Activated gamma-delta T cell treated with Interleukin-2 at 50 U/mL for 16 hours (primary cell): ENCODE measurements at places on chromosomes 7 and 10.

GRCh38 chr10:123284022-123284421 lies 129.8 kb downstream of the BUB3 start:
- no peak for DNase-seq

- no peak for DNase-seq
Observed at GRCh38 chr10:27779462-27780015, 33.9 kb upstream of the MKX start.

DNA sequence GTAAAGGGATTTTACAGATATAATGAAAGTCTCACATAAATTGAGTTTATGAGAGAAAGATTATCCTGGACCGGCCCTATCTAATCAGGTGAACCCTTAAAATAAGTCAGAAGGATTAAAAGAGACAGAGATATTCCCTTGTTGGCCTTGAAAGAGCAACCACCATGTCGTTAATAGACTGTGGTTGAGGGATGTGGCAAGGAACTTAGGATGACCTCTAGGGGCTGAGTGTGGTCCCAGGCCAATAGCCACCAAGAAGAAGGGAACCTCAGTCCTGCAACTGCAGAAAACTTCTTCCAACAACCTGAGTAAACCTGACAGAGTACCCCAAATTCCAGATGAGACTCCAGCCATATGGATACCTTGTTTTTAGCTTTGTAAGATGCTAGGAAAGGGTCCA lies 121.5 kb downstream of the POLR1F start:
- DNase-seq = no peak

- no peak for DNase-seq
Observed at GRCh38 chr7:26550492-26550891, 258.8 kb downstream of the SNX10 start.

DNA sequence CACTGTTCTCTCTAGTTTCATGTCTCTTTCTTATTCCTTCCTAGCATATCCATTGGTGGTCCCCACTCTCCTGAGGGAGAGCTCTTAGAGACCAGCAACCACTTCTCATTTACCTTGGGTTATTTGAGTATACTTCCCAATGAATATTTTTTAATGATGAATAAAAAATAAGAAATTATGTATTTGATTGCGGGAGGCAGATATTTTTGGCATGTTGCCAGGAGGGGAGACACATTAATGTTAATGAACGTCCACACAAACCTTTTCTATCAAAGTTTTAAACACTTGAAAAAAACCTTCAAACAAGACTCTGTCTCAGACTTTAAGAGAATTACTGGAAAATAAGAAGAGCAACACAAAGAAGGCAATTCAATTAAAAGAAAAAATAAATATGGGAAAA lies 260.6 kb upstream of the MAGI2 start:
- DNase-seq = no peak

DNA sequence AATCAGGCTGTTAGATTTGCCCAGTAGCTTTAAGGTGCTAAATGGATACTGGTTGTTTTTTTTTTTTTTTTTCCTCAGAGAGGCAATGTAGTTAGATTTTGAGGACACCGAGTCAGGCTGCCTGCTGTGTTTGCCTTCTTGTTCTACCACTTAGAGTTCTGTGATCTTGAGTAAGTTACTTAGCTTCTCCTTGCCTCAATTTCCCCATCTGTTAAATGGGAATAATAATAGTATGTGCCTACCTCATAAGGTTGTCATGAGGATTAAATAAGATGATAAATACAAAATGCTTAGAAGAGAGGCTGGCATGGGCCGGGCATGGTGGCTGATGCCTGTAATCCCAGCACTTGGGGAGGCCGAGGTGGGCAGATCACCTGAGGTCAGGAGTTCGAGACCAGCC lies 14.6 kb downstream of the MORN4 start:
- DNase-seq = no peak

- no peak for DNase-seq
Observed at GRCh38 chr7:47576031-47576865, 5.7 kb downstream of the TNS3 start.

GRCh38 chr10:69685802-69686585 lies 55.9 kb downstream of the FAM241B start:
- no peak for DNase-seq

- DNase-seq = peak; percentile 69
Observed at GRCh38 chr7:158824028-158824427, 5.3 kb downstream of the ESYT2 start.

GRCh38 chr10:79068203-79068561 lies 584 bp upstream of the ZMIZ1 start:
- DNase-seq = no peak

- peak; percentile 5 for DNase-seq
Observed at GRCh38 chr7:12570534-12571461, at the start of gene SCIN. SCIN (plus strand) TSS chr7:12570720; CDS start chr7:12570787, 67 bp downstream.

GRCh38 chr10:85598646-85599045 lies 767.9 kb downstream of the GRID1 start:
- DNase-seq = no peak
